ENCODE measurements at places on chromosomes 4 and X.

- DNase-seq, result no peak
These were observed 49.2 kb upstream of the TLR2 start for GRCh38 chr4:153634738-153635353.

DNA sequence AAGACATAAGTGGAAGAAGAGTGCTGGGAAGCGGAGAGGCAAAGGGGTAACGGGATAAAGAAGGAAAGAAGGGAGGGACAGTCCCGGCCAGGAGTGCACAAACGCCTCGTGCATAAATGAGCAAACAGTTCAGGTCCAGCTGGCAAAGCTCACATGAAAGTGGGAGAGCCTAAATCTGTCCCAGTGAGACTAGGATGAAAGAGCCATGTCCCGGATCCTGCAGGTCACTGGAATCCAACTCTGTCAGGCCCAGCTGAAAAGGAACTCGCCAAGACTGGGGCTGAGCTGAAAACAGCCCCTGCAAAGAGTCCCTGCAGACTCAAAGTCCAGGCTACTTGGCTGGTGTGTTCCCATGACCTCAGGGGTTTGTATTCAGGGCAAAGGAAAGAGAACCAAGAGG lies 38.0 kb upstream of the CRMP1 start:
- DNase-seq, result no peak

DNA sequence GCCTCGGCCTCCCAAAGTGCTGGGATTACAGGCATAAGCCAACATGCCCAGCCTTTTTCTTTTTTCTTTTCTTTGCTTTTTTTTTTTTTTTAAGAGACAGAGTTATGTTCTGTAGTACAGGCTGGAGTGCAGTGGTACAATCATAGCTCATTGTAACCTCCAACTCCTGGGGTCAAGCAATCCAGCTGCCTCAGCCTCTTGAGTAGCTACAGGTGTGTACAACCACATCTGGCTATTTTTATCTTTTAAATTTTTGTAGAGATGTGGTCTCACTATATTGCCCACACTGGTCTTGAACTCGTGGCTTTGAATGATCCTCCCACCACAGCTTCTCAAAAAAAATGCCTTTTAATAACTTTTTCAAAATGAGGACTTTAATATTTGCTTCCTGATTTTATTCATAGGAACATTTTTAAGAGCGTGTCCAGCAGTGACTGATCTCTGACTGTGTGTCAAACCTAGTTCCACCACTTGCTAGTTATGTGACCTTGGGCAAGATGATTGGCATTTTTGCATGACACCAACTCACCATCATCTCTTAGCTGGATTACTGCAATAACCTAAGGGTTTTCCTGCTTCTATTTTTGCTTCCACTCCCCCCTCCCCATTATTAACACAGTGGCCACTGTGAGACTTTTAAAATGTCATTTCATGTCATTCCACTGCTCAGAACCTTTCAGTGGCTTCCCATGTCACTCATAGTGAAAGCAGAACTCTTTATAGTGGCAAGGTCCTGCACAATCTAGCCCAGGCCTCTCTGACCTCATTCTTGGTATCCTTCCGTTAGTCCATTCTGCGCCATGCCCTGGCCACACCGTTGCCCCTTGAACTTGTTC lies 4.5 kb upstream of the TNIP3 start:
- DNase-seq, result no peak

DNA sequence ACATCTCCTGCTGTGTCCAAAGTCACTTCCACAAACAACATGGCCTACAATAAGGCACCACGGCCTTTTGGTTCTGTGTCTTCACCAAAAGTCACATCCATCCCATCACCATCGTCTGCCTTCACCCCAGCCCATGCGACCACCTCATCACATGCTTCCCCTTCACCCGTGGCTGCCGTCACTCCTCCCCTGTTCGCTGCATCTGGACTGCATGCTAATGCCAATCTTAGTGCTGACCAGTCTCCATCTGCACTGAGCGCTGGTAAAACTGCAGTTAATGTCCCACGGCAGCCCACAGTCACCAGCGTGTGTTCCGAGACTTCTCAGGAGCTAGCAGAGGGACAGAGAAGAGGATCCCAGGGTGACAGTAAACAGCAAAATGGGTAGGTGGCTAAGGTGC lies 123.9 kb downstream of the PDLIM5 start:
- no peak for DNase-seq

DNA sequence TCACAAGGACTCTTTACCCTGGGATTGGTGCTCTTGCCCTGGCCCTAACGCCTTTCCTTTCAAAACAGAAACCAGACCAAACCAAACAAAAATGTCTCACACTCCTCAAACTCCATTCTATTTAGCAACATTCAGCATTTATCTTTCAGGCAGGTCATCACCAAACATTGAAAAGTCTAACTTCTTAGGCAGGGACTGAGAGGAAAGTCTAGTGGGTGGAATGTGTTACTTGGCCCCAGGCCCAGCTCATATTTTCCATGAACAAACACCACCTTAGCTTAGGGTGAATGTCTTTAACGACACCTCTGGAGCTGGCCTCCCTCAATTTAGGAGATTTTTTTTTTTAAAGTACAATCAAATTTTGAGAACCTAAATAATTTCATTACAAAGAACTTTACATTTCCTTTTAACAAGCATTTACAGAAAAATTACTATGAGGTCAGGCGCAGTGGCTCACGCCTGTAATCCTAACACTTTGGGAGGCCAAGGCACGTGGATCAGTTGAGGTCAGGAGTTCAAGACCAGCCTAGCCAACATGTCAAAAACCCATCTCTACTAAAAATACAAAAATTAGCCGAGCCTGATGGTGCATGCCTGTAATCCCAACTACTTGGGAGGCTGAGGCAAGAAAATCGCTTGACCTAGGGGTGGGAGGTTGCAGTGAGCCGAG lies 10.2 kb upstream of the N4BP2 start:
- no peak for DNase-seq

GRCh38 chrX:154596290-154596929 lies 11.5 kb downstream of the CTAG1A start:
- no peak for DNase-seq

DNA sequence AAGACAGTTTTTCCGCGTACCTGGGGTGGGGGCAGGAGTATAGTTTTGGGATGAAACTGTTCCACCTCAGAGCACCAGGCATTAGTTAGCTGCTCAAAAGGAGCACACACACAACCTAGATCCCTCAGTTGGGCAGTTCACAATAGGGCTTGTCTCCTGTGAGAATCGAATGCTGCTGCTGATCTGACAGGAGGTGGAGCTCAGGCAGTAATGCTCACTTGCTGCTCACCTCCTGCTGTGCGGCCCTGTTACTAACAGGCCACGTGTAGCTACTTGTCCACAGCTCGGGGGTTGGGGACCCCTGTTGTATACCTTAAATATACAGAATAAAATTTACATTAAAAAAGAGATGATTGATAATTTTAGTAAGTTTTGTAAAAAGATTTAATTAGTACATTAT lies 191.5 kb downstream of the SLC7A11 start:
- DNase-seq, result no peak

GRCh38 chr4:70914000-70914399 lies 11.8 kb downstream of the MOB1B start:
- DNase-seq, result no peak

DNA sequence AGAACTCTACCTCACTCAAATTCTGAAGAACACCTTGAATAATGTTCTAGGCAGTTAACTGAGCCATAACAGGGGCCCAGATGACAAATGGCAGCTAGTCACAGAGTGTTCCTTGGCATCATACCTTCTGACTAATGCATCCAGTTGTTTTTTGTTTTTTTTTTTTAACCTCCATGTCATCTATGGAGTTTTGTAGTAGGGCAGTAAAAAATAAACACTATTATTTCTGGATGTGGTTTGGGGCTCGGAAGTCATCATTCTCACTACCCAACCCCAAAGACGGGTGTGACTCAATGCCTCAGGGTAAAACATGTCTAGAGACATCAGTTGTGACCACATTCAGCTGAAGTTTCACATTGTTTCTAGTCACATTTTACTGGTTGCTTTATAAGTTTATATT lies 31.2 kb upstream of the MCF2 start:
- DNase-seq, result no peak

DNA sequence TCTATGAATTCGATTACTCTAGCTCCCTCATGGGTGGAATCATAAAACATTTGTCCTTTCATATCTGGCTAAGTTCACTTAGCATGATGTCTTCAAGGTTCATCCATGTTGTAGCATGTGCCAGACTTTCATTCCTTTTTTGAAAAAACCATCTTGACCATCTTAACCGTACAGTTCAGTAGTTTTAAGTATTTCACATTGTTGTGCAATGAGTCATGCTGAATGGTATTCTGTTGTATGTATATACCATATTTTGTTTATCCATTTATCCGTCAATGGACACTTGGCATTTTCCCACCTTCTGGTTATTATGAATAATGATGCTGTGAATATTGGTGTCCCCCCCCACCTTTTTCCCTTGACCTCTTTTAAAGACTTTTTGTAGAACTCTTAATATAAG lies 72.4 kb upstream of the TLR2 start:
- DNase-seq, result no peak

- DNase-seq, result no peak
These were observed 5.7 kb downstream of the GPC3 start for GRCh38 chrX:133979641-133980230.

GRCh38 chrX:29728639-29729038 lies 486.7 kb upstream of the MAGEB2 start:
- no peak for DNase-seq

GRCh38 chr4:138927072-138927471 lies 88.5 kb upstream of the NOCT start:
- no peak for DNase-seq

DNA sequence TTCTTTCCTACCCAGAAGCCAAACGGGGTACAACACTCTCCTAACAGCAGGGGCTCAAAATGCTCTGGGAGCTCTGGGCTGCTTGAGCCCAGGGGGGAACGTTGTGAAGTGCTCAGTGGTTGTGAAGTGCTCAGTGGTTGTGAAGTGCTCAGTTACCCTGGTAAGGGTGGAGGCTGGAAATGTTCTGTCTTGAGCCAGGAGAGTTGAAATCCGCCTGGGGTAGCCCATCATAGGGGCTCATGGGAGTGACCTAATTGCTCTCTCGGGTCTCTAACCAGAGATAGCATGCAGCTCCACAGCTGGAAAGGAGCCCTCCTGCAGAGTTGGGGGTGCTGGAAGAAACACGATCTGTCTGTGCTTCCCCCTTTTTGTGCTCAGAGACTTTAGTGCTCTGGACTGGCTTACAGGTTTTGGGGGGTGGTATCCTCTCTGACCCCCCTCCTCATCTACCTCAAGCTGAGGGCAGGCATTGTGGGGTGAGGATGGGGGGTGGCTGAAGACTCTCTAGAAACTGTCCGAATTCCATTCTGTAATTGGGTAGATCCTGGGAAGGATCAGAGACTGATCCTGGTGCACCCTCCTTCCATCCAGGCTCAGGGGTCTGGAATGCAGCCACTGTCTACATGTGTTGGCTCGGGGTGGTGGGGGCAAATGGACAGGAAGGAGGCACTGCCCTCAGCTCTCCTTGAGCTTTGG lies 2.7 kb downstream of the EFNB1 start:
- DNase-seq, result peak; percentile 72

DNA sequence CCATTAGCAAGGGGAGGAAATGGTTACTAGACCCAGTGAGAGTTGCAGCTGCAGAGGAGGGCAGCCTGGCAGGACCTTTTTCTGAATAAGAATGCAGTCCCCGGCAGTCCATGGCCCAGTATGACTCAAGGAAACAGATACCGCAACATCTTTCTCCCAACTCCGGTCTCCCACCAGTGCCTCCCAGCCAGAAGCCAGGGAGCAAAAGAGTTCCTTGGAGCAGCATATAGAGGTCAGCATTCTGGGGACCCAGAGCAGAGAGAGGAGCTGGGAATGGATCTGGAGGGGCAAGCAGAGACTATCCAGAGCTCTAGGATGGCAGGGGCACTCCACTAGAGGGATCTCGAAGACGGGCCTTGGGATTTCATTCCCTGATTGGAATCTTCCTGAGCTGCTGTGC lies 339.2 kb upstream of the AADAT start:
- DNase-seq, result no peak
